ENCODE measurements at places on chromosomes 13 and 19.

DNA sequence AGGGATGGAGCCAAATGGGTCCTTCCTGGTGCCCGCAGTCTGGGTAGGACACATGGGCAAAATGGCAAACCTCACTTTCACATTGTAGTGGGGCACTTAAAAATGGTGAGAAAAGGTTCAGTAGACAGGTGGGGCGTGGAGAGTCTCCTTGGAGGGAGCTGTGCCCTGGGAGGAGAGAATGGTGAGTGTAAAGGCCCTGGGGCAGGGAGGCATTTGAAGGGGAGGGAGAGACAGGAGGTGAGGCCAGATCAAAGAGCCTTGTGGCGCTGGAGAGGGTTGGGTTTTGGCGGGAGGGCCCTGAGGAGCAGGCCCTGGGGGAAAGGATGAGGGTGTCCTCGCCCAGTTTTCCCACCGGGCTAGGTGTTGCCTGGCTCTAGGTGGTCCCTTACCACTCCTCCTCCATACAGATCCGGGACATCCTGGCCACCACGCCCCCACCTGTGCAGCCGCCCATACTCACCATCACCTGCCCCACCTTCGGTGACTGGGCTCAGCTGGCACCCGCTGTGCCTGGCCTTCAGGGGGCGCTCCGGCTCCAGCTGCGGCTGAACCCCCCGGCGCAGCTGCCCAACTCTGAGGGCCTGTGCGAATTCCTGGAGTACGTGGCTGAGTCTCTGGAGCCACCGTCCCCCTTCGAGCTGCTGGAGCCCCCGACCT, 6.3 kb downstream of the MAP1S start:
- DNase-seq = no peak

- DNase-seq = no peak
Observed at GRCh38 chr19:34351382-34351826, 13.6 kb upstream of the GPI start.

DNA sequence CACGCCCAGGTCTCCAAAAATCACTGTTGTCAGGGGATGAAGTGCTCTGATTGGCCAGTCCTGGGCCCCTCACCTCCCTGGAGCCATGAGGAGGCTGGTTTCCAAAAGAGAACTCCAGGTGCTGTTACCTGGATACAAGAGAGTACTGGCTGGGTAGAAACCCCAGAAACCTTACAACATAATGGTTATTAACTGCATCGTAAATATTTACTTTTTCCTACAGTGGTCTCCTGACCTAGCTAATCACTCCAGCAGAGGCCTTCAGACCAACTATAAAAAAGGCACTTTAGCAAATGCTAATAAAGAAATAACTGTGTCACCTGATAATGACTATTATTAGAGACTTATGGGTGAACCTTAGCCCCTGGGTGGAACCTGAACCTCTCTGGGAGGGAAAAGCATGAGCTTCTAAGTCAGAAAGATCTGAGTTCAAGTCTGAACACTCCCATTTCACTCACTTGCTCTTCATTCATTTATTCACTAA, 1.5 kb upstream of the IGSF23 start:
- DNase-seq = no peak

GRCh38 chr19:1855040-1855827, 7.0 kb upstream of the REXO1 start:
- peak; percentile 62 for DNase-seq

DNA sequence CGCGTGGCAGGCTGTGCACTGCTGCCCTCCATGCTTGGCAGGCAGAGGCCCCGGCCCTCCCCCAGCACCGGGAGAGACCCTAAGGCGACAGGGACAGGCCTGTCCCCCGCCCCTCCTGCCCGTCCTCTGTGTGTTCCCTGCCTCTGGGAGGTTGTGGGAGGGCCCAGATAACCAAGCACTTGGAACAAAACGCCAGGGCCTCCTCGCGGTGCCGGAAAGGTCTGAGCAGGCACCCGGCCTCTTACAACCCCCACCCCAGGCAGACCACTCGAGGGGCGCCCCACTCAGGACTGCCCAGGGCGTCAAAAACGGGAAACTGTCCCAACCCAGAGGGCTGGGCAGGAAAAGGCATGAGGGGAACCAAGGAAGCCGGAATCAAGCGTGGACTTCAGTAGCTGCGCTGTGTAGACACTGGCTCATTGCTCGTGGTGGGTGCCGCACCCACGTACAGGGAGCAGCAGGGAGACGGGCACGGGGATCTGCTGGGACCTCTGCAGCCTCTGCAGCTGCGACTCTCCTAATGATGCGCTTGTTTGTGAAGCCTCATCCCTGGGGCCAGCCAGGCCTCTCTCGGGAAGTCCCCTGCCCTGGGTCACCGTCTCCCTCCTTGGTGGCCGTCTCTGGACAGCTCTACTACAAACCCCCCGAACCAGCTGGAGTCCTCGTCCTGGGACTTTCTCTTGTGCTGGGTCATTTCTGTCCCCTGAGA, 20.0 kb downstream of the GNA11 start:
- no peak for DNase-seq

- DNase-seq = no peak
Observed at GRCh38 chr19:41933693-41934426, 5.6 kb upstream of the ERFL start.

DNA sequence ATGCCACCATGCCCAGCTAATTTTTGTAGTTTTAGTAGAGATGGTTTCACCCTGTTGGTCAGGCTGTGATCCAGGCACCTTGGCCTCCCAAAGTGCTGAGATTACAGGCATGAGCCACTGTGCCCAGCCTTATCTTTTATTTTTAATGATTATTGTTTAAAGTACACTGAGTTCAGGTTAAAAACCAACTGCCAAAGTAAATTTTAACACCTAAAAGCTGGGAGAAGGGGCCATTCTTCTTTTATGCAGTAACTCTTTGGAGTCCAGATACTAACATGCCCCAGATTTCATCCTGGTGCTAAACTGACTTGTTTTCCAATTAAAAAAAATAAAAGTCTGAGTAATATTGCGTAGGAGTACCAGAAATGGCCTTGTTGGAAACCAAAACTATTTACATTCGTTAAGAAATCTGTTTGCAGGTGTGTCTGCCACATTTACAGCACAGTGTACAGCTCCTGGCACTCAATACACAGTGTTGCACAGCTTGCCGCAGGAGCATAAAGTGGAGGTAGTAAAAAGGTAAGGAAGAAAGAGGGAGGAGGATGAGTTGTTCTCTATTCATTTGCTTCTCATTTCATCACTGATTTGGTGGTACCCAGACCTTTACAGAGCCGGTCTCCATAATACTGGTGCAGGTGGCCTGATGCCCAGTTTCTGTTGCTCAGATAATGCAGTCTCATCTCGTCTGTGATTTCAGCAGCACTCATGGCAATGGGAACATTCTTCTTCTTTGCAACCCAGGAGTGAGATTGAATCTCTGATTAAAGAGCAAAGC, 108.9 kb downstream of the PCCA start:
- no peak for DNase-seq

DNA sequence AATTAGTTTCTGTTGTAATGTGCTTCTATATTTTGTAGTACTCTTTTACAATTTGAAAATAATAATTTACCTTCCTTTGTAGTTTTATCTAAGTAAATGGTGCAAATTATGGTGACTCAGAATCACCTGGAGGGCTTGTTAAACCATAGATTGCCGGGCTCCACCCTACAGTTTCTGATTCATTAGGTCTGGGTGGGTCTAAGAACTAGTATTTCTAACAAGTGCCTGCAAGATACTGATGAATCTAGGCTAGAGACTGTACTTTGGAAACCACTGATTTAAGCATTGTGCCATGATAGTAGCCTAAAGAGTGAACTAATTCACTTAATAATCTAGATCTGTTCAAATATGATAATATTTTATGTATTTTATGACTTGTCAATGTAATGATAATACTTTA, 437.4 kb upstream of the SPRY2 start:
- no peak for DNase-seq

DNA sequence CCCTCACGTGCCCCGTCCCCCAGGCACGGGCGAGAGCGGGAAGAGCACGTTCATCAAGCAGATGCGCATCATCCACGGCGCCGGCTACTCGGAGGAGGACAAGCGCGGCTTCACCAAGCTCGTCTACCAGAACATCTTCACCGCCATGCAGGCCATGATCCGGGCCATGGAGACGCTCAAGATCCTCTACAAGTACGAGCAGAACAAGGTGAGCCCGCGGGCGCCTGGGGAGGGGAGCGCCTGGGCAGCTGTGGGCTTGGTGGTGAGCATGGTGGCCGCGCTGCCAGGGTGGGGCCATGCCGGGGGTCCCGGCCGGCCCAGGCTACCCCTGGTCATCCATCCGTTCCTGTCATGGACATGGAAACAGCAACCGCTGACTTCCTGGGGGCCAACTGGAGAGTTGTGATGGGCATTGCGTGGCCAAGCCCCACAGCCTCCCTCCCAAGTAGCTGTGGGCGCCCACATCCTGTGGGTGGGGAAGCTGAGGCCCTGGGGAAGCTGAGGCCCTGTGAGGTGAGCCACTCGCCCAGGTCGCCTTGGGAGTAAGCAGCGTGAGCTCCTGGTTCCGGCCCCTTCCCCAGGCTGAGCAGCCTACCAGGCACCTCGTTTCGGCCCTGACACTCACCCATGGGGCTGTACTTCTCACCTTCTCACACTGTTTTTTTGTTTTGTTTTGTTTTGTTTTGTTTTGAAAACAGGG, 16.1 kb downstream of the GNA11 start:
- no peak for DNase-seq

DNA sequence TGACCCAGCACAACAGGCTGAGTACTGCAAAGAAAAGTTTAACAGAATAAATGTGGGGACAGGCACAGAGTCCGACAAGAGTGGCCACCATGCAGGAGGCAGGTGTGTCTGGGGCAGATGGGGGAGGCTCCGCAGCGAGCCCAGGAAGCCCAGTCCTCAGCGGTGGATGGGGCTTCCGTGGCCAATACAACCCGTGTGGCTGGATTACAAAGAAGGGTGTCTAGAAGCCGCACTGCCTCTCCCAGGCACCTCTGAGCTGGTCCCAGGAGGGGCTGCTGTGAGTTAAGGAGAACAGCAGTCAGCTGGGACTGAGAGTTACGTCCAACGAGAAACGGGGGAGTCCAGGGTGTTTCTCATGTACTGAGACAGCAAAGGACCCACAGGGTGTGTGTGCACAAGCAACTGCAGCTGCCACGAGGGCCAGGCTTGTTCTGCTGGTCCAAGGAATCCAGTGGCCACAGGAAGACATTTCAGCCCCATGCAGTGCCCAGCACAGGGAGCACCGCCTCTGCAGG, 70.2 kb downstream of the SPACA7 start:
- DNase-seq = no peak

GRCh38 chr13:53121919-53122318, 93.3 kb downstream of the OLFM4 start:
- no peak for DNase-seq

- no peak for DNase-seq
Observed at GRCh38 chr19:30744741-30745475, 372.7 kb downstream of the ZNF536 start.

DNA sequence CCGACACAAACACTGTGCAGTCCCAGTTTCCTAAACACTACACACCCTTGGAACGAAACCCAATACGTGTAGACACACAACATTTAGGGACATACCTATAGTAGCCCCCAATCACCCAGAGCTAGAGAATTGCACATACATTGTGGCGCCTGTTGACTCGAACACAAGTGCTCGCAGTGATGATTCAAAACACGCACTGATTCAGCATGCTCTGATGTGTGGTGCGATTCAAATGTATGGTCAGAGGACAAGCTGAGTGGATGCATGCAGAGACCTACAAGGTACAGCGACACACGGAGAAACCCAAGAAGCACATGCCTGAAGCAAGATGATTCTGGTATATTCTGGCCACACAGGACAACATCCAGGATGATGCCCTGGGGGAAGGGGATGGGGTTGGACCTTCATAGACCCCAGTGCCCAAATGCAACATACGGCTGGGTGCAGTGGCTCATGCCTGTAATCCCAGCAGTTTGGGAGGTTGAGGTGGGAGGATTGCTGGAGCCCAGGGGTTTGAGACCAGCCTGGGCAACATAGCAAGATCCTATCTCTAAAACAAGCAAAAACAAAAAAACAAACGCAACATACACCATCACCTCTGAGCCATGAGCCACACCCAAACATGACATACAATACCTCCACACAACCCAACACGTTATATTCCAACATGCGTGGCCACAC, 997 bp upstream of the KCNN4 start:
- no peak for DNase-seq

DNA sequence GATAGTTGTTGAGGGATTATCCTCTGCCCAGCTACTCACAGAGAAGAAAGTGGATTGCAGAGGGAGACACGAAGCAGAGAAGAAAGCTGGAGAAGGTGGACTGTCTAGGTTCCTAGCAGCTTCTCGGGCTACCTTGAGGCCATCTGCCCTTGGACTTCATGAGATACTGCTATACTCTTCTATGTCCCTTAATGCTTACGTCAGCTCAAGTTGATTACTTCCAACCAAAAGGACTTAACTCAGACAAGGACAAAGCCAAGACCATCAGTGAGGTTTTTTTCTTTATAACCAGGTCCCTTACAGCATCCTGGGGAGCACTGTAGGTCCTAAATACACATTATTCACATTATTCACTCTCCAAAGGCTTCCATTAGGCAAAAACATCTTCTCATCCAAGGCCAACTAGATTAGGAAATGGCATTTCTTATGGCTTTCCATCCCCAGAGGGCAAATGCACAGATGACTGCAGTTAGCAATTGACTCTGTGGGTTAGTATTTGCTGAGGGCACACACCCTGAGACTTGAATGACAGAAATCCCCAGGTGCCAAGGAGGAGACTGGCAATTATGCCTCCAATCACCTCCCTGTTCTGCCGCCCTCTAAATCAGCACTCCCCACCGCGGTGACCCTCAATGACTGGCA, 4.1 kb upstream of the UBE2L5 start:
- DNase-seq = no peak

- no peak for DNase-seq
Observed at GRCh38 chr13:18962168-18962734, 219.4 kb downstream of the TUBA3C start.

DNA sequence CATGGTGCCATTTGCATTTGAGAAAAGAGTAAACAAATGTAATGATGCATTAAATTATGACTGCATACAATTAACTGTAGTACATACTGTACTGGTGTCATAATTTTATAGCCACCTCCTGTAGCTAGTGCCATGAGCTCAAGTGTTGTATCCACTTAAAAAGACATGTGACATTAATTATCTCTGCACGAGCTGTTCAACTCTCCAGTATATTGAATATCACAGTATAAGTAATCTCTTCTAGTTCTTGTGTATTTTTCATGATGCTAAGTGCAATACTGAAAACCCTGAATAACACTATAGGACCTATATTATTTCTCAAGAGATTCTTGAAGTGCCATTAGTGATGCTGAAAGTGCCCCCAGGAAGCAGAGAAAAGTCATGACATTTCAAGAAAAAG, 387.3 kb downstream of the PCDH17 start:
- DNase-seq = no peak

GRCh38 chr19:12913011-12913561, 6.0 kb downstream of the SYCE2 start:
- DNase-seq = no peak

- DNase-seq = no peak
Observed at GRCh38 chr19:49167857-49168409, 10.3 kb downstream of the TRPM4 start.
